ENCODE measurements at places on chromosomes 1 and 21.

GRCh38 chr1:204565617-204566582 lies 49.7 kb downstream of the MDM4 start:
- peak; percentile 94 for DNase-seq

GRCh38 chr1:12486401-12487005 lies 131.5 kb downstream of the DHRS3 start:
- DNase-seq = no peak

GRCh38 chr1:224959115-224959514 lies 29.6 kb downstream of the DNAH14 start:
- DNase-seq = no peak

GRCh38 chr1:244319283-244320132 lies 132.2 kb downstream of the ADSS2 start:
- no peak for DNase-seq

- no peak for DNase-seq
Measured at GRCh38 chr1:108685529-108685928, 6.6 kb upstream of the PRPF38B start.

DNA sequence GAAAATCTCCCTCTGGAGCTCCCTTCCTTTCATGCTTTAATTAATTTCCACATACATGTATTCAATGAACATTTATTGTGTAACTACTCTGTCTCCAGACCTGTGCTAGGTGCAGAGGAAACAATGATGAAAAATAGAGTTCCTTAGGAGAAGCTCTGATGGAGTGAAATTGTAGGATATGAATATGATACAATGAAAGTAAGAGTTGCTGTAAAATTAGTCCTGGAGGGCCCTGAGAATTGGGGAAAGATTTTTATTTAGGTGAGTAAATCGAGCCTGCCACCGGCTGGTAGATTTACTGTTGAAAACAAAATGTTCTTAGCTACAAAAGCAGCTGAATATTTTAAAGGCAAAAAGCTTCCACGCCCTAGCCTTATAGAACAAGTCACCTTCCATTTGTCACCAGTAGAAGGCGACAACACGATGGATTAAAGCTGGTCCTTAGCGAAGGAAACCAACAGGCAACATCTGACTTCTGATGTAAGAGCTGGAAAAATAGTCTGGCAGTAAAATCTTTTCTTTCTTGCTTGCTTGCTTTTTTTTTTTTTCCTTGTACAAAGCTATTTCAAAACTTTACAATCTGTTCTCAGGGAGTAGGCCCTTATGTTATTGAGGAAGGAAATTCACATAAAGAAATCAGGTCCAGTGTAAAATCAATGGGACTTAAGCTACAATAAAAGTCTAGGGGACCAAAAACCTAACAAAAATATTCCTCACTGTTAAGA lies 82.0 kb upstream of the ROR1 start:
- DNase-seq = peak; percentile 44

- no peak for DNase-seq
Measured at GRCh38 chr1:37714689-37715088, 22.4 kb downstream of the CDCA8 start.

GRCh38 chr1:114597949-114598348 lies 16.5 kb upstream of the BCAS2 start:
- no peak for DNase-seq

DNA sequence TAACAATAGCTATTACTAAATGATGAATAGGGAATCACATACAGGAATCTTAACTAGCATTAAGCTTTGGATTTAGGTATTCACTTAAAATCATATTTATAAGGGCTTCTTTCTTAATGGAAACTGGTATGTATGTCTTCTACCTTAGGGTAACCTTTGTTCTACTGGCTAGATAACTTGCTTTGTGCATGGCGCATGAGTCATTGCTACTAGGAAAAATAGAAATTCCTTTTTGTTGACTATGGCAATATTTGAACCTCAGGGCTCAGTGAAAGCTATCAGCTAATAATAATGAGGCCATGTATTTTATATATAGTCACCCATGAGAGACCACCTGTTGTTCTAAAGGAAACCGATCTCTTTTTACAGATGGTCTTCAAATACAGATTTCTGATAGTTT lies 72.5 kb downstream of the RPS6KC1 start:
- no peak for DNase-seq

DNA sequence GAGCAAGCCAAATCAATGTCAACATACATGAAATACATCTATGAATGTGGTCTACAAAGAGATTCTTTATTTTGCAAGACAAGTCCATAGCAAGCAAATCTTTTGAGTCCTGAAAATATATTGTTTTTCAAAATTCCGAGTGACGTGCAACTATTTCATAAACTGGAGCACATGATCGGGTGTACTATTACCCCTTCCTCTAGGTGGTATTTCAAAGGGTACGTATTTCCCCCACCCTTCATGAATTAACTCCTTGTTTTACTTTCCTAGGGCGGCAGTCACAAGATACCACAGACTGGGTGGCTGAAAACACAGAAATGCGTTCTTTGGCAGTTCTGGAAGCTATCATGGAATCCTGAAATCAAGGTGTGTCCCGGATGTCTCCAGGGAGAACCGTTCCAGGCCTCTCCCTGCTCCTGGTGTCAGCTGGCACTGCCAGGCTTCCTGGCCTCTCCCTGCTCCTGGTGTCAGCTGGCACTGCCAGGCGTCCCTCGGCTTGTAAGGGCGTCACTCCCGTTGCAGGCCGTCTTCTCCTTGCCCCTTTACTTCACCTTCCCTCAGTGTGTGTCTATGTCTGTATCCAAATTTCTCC lies 55.3 kb downstream of the RIPK4 start:
- DNase-seq = no peak

DNA sequence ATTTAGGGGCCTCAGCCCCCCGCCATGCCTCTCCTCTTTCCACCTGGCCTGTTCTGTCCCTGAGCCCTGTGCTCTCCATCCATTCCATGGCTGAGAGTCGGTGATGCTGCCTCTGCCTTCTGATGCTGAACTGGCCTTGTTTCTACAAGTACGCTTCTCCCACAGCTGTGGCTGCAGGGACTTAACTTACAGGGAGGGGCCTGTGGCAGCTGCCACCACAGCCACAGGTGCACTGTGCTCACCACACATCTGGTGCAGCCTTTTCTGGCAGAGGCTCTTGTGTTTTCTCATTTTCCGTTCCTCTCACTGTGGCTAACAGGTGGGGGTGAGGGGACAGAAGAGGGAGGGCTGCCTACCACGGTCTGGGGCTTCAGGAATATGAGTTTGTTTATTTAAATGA lies 4.2 kb downstream of the FMO1 start:
- no peak for DNase-seq

DNA sequence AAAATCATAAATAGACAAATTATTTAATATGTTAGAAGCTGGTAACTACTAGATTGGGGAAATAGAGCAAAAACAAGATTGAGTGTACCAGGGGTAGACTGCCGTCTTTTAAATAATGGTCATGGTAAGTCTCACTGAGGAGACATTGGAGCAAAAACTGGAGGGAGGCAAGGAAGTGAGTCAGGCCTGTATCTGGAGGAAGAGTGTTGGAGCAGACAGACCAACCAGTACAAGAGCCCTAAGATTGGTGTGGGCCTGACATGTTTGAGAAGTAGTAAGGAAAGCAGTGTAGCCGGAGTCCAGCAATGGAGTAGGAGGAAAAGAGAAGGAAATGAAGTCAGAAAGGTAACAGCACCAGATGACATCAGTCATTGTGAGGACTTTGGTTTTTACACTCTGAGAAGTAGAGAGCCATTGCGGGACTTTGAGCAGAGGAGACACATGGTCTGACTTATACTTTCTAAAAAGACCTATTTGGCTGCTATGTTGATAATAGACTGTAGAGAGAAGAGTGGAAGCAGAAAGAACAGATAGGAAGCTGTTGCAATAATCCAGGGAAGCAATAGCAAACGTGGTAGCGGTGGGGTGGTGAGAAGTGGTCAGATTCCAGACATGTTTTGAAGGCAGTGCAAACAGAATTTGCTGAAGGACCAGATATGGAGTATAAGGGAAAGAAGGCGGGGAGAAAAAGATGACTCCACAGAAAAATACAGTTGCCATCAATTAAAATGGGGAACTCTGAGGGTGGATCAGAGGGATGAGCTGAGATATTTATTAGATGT lies 44.7 kb upstream of the GJA5 start:
- no peak for DNase-seq

GRCh38 chr1:207853372-207853757 lies 57.6 kb downstream of the CD34 start:
- DNase-seq = no peak

DNA sequence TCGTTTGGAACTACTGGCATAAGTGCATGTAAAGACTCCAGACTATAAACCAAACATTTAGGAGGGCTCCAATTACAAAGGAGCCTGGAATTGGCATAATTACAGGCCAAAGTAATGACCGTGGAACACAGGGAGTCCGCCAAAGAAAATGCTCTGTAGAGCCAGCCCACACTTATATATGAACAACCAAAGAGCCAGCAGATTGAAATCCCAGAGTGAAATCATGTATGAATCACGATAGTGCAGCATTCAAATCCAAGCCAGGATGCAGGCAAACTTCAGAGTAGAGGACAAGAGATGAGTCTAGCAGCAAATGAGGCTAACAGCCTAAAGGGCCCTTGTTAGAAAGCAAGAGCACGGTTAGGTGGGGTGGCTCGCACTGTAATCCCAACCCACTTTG lies 13.1 kb downstream of the VPS26C start:
- DNase-seq = no peak

All from NCI-H1092 treated with DMSO at 0.1 percent for 48 hours (cell line).